ENCODE measurements at places on chromosomes 13 and 19.

- DNase-seq: no peak
These were observed 2.9 kb downstream of the ARHGEF7 start for GRCh38 chr13:111117961-111118360.

GRCh38 chr19:40193587-40193849 lies 2.3 kb downstream of the MAP3K10 start:
- DNase-seq: no peak

DNA sequence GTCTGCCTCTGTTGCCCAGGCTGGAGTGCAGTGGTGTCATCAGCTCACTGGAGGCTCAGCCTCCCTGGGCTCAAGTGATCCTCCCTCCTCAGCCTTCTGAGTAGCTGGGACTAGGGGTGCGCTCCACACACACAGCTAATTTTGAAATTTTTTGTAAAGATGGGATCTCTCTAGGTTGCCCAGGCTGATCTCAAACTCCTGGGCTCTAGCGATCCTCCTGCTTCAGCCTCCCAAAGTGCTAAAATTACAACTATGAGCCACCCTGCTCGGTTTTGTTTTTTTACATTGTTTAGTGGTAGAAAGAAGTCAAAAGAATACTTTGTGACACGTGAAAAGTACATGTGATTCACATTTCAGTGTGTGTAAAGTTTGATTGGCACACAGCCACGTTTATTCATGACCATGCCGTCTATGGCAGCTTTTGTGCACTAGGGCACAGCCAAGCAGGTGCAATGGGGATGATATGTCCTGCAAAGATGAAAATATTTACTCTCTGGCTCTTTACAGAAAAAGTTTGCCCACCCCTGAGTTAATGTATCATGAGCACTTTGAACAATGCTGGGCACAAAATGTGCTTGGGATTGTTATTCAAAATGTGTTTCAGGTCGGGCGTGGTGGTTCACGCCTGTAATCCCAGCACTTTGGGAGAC lies 16.2 kb upstream of the NFIC start:
- no peak for DNase-seq

- no peak for DNase-seq
These were observed 17.5 kb upstream of the USE1 start for GRCh38 chr19:17197666-17198065.

GRCh38 chr13:84946192-84946591 lies 853.0 kb downstream of the SLITRK6 start:
- no peak for DNase-seq

- DNase-seq: no peak
These were observed 63.1 kb downstream of the POSTN start for GRCh38 chr13:37535501-37535900.

GRCh38 chr19:36113894-36114720 lies 568 bp downstream of the POLR2I start:
- no peak for DNase-seq

- no peak for DNase-seq
These were observed 39.3 kb downstream of the RGCC start for GRCh38 chr13:41496420-41497234.

GRCh38 chr19:28961772-28962500 lies 251.0 kb downstream of the UQCRFS1 start:
- DNase-seq: no peak

GRCh38 chr13:21557995-21558394 lies 46.0 kb downstream of the MICU2 start:
- no peak for DNase-seq

DNA sequence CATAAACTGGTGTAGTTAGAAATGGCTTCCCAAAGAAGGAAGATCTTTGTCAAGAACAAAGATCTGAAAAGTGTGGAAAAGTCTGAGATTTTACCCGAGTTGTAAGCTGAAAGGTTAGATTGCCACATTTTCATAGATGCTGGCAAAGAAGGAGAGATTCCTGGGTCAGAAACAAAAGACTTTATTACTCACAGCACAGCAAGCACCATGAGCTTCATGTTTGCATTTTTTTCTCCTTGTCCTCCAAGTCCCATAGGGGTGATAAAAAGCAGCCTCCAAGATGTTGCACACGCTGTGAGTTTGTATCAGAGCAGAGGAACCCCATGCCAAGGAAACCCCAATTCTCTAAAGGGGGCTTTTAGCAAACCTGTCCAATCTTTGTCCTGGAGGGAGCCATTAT lies 29.3 kb downstream of the MZT1 start:
- no peak for DNase-seq

- DNase-seq: no peak
These were observed 5.7 kb downstream of the KRI1 start for GRCh38 chr19:10560154-10560553.

GRCh38 chr19:52670046-52670445 lies 31.9 kb upstream of the ZNF83 start:
- DNase-seq: no peak

DNA sequence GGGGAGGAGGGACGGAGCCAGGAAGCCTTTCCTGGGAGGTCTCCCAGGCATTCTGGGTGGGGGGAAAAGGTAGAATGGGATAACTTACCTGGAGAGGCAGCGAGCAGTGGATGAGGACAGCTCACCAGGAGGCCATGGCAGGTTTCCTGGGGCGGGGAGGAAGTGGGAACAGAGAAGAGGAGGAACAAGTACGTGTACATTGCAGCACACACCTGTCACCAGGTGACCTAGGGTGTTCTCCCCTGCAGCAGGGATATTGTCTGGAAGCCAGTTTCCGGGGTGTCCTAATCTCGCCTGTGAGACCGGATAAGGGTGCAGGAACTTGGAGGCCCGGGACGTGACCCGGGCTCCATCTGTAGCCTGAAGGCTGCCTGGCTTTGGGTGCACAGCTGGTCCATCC lies at the start of gene FUT3:
FUT3 (minus strand) TSS at position 148 of the 400 bp plus-strand sequence.
- DNase-seq: no peak

DNA sequence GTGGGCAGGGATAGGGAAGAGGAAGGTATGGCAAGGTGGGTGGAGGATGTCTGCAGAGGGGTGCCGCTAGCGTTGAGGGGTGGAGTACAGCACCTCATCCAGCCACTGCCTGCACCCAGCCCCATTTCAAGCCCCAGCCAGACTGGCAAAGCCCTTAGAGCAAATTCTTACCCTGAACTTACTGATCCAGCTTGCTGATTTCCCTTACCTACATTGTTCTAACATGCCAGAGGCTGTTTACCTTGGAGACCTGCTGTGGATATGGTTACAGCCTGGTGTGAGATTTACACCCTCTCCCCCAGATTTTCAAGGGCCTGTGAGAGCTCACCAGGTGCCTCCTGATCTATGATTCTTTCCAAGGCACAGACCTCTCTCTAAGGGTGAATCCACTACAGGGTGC lies 86.0 kb downstream of the ZNF726 start:
- DNase-seq: no peak

DNA sequence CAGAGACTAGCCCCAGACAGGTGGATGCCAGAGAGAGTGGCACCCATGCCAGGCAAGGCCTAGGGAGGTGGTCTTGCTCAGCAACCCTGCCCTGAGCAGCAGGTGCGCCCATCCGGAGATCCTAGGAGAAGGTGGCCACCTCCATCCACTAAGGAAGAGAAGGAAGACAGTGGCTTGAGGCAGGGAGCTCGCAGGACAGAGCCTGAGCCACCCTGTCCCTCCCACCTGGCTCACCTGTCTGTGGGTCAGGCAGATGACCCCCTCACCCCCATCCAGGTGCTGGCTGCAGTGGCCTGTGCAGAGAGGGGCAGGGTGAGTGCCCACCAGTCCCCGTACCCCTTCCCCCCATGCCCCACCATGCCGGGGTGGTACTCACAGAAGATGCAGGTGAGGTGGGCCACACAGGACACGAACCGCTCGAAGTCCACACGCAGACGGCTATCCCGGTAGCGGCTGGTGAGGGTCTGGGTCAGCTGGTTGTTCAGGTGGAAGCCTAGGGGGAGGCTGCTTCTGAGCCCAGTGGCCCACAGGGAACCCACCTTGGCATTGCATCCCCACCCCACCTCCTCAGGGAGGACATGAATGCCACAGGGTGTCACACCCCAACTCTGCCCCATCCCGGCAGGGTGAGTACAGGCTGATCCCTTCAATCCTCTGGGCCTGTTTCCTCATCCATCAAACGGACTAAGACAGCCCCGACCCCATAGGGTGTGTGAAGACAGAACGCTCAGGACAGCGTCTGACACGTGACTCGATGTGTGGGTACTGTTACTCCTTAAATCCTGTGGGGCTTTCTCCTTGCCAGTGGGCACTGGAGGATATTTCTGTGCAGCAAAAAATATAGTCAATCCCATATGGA lies 13.3 kb downstream of the CAPN12 start:
- DNase-seq: no peak

- DNase-seq: no peak
These were observed 528.0 kb downstream of the DACH1 start for GRCh38 chr13:71339005-71339404.

GRCh38 chr19:44757735-44758505 lies 9.4 kb downstream of the BCL3 start:
- DNase-seq: no peak

GRCh38 chr13:46320406-46320805 lies 66.6 kb downstream of the RUBCNL start:
- DNase-seq: no peak

GRCh38 chr13:106133025-106133424 lies 402.4 kb downstream of the EFNB2 start:
- no peak for DNase-seq

GRCh38 chr13:75481176-75482069 lies 546 bp downstream of the TBC1D4 start:
- no peak for DNase-seq

DNA sequence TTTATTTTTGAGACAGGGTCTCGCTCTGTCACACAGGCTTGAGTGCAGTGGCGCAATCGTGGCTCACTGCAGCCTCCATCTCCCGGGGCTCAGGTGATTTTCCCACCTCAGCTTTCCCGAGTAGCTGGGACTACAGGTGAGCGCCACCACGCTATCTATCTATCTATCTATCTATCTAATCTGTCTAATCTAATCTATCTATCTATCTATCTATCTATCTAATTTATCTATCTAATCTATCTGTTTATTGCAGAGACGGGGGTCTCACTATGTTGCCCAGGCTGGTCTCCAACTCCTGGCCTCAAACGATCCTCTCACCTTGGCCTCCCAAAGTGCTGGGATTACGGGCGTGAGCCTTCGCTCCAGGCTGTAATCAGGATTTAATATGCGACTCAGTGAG lies 587 bp downstream of the ZNF613 start:
- DNase-seq: no peak

DNA sequence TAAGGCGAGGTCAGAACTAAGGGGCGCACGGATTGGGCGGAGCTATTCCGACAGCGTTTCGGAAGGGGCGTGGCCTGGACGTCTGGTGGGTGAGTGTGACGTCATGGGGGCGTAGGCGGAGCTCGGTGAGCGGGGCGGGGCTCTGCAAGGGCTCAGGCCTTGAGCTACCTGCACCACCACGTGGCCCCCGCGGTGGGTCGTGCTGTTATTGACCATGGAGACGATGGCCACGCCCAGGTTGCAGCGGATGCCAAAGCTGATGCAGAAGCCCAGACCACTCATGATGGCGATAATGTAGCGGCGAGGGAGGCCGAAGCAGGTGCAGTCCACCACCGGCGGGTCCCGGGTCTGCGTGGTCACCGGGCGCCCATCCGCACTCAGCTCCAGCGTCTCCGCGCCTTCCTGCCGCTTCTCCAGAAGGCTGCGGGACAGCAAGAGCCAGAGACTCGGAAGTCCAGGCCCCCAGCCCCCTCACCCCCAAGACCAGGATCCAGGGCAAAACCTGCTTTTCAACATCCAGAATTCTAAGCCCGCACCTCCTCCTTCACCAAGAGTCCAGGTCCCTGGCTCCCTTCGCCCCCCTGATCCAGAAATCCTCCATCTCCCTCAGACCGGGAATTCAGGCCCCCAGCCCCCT lies 4.8 kb downstream of the SLC17A7 start:
- DNase-seq: no peak

GRCh38 chr19:39307822-39308530 lies 11.8 kb downstream of the IFNL1 start:
- no peak for DNase-seq

DNA sequence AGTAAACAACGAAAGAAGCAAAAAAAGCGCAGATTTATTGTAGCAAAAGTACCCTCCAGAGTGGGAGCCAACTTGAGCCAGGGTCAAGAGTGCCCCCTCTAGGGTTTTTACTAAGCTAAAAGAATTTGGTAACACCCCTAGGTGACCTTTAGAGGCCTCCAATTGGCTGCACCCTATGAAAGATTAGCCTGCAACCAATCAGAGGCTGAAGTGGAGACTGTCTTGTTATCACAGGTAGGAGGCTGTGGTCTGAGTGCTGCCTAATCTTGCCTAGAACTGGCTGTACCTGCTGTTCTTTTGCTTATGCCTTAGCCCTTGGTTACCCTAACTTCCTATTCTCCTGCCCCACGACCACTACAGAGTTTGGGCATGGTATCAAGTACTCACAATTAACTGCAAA lies 38.3 kb downstream of the ANKRD10 start:
- DNase-seq: no peak

GRCh38 chr19:8675066-8675465 lies 23.5 kb downstream of the ACTL9 start:
- DNase-seq: no peak

DNA sequence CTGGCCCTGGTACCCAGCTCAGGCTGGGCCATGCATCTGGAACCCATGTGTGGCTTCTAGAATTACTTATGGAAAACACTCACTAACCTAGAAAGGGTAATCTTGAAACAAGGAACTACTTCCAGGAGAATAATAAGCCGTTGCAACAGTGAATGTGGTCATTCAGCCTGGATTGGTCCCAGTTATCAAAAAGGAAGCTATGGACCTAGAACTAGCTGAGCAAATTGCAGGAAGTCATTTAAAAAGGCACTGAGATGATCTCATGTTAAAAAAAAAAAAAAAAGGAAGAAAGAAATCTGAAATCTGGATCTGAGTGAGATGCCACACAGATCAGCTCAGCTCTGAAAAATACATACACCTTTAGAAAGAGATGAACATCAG lies 59.6 kb downstream of the DCT start:
- no peak for DNase-seq

GRCh38 chr19:49806620-49806959 lies 6.5 kb downstream of the FUZ start:
- DNase-seq: no peak

DNA sequence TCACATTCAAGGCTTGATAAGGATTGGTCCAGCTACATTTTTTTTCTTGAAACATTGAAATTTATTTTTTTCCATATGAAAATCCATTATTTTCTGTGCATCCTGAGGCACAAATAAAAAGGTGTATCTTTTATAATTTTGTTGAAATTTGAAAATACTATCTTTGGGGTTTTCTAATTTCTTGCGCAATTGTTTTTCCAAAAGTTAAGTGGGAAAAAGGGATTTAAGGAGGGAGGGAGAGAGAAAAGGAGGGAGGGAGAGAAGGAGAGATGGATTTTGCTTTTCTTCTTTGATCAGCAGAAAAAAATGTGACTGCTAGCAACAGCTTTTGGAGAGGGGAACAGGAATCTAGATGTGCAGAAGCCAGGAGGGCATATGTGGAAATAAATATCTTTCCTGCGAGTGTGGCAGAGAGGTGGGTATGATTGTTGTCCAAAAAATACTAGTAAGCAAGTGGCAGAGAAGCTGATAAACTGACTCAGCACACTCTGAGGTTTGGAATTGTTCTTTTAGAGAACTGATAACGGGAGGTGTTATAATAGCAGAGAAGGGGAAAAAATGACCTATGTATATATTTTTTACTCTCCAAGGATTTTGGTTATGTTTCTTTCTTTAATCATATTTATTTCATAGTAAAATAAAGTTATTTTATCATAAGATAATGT lies 61.2 kb upstream of the EDNRB start:
- DNase-seq: no peak
